Epithelial cell of esophagus (primary cell): ENCODE measurements at places on chromosomes 7 and 10.

DNA sequence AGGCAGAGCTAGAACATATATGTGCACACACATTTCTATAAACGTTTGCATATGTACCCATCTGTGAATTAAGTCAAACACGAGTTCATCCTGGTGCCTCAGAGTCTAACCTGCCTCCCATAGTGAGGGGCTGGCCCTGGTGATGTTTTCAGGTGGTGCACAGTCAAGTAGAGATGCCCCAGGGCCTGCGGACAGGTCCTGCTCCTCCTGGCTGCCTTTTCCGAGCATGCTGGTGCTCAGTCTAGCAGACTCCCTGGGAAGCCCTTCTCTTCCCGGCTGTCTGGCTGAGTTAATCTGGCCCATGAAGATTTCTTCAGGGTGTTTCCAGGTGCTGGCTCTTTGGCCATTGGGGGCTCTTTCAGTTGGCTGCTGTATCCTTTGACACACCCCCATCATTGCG lies 14.3 kb downstream of the ADCY1 start:
- no peak for DNase-seq

DNA sequence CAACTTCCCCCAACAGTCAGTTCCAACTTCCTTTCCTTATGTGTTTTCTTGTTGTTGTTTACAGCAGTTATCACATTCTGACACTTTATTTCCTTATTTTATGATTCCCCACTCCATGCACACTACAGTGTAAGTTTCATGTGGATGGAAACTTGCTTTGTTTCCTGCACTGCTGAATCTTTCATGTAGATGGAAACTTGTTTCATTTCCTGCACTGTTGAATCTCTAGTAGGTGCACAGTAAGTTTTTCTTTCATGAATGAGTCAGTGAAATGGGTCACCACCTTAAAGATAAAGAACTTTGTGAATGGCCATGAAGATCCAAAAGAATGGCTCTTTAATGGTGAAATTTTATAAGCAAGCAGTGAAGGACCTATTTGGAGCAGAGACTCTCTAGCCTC lies 61.4 kb downstream of the SHOC2 start:
- no peak for DNase-seq

- DNase-seq: no peak
Observed at GRCh38 chr7:44325201-44325671, at the start of gene CAMK2B. Gene CAMK2B, minus strand, starts transcription at chr7:44325594. Its CDS starts 173 bp downstream, at chr7:44325421.

- DNase-seq: no peak
Observed at GRCh38 chr10:82498976-82499375, 624.0 kb downstream of the NRG3 start.

GRCh38 chr10:44186150-44186549 lies 198.7 kb downstream of the CXCL12 start:
- DNase-seq: no peak

GRCh38 chr7:139613971-139614411 lies 90.5 kb downstream of the CLEC2L start:
- no peak for DNase-seq

DNA sequence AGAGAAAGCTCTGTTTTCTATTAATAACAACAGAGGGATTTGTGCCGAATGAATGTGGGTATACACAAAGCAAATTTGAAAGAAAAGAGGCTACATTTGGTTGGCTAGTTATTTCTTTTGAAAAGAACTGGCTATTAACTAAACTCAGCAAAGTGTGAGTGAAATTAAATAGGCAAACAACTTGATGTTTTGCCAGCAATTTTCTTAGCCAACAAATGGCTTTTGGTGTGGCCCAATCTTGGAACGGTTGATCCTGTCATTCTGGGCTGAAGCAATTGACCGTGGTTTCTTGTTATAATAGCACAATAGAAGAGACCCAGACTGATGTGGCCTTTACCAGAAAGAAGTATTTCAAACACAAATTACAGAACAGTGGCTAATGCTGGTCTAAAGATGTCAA lies 898.6 kb downstream of the KCNMA1 start:
- DNase-seq: no peak

- DNase-seq: no peak
Observed at GRCh38 chr7:110841840-110842545, 248.9 kb upstream of the LRRN3 start.

DNA sequence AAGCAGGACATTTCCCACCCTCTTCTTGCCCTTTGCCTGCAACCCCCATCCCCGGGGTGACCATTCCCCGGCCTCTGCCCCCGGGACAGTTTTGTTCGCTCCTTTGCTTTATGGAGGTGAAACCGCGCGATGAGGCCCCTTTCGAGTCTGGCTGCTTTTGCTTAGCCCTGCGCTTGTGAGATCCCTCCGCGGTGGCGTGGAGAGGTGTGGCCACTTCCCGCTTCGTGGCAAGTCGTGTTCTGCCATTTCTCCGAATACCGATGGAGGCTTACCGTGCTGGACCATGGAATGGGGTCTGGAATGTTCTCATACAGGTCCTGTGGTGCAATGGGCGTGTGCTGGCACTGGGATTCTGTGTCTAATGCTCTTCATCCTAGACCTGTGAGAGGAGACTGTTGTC lies 106.7 kb downstream of the LHPP start:
- DNase-seq: no peak

- DNase-seq: peak; percentile 14
Observed at GRCh38 chr10:43585046-43585445, 10.6 kb upstream of the ZNF239 start.

DNA sequence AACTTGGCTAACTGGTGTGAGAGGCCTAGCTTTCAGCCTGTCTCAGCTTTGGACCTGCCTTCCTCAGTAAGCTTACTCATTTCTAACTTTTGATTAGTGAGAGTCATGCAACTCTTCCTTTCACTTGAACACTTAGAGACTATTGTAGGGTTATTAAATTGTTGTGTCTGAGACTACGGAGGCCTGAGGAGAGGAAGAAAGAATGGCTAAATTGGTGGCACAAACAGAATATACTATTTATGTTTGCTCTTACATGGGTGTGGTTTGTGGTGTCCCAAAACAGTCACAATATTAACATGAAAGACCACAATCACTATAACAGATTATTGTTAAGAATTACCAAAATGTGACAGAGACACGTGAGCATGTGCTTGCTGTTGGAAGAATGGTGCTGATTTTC lies 82.1 kb downstream of the TRIM24 start:
- no peak for DNase-seq

GRCh38 chr7:98970016-98970615 lies 91.8 kb downstream of the TRRAP start:
- no peak for DNase-seq

- peak; percentile 25 for DNase-seq
Observed at GRCh38 chr10:123044391-123044790, 35.6 kb downstream of the ACADSB start.

- DNase-seq: no peak
Observed at GRCh38 chr7:6238309-6238925, 34.0 kb downstream of the CYTH3 start.

DNA sequence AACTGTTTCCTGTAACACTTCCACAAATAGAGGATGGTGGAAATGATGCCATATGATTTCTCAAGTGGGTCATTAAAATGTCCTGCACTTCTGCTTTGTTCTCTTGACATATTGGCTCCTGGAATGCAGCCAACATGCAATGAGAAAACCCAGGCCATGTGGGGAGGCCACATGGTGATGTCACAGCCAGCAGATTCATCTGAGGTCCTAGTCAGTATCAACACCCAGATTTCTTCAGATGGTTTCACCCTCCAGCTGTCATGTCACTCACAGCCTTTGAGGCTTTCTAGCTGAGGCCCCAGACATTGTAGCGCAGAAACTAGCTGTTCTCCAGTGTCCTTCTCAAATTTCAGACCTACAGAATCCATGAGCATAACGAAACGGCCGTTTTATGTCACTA lies 102.3 kb upstream of the NUPR2 start:
- no peak for DNase-seq

GRCh38 chr10:104247513-104248146 lies 7.1 kb upstream of the GSTO1 start:
- no peak for DNase-seq

- no peak for DNase-seq
Observed at GRCh38 chr10:4151466-4151865, 366.5 kb upstream of the KLF6 start.

DNA sequence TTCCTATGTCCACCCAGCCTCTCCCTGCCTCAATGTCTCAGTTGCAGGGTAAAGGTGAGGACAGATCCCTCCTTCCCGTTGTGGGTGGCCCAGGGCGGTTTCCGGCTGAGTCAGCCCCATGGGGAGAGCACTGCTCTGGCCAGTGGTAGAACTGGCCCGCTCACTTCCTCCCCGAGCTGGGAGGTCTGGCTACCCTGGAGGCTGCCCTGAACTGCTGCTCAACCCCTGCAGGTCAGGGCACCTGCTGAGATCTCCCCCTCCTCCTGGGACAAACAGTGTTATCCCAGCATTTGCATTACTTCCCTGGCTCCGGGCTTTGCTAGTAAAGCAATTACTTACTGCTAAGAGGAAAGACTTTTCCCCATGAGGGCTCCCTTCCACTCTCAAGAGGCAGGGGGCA lies 21.4 kb upstream of the IMPDH1 start:
- peak; percentile 47 for DNase-seq

- DNase-seq: no peak
Observed at GRCh38 chr10:73083221-73083620, 13.4 kb downstream of the P4HA1 start.

DNA sequence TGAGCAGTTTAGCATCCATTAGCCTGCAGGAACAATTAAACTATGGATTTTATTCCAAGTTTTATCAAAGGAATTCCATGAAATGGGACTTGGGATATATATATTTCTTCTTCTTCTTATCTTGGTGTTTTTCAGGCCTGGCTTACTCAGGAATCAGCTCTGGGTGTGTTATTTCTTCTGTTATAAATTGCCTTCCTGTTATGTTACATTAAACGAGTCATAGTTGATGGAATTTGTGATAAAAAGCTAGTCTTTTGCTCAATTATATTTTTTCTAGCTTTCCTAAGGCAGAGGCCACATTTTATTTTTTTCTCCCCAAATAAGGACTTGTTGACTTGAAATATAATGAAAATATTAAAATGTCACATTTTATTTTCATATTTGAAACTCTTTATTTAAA lies 141.3 kb downstream of the EPC1 start:
- no peak for DNase-seq

DNA sequence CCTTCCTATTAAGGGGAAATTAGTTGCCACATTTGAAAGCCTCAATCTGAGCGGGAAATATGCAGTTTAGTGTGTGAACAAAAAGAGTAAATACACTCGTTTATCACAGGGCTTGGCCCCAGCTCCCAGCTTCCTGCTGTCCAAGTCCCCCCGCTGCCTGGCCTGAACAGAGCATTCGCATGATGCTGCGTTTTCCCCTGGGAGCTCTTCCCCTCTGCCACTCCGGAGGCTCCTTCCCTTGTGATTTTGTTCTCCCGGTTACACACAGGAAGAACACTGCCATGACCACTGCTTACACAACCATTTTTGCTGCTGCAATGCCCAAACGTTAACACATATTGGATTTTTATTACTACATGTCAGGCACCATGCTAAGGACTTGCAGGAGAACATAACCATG lies 120.7 kb upstream of the ADARB2 start:
- no peak for DNase-seq

- peak; percentile 63 for DNase-seq
Observed at GRCh38 chr10:80289451-80290287, at the start of gene MAT1A. Gene MAT1A, minus strand, starts transcription at chr10:80289658. Its CDS starts 235 bp downstream, at chr10:80289423.

DNA sequence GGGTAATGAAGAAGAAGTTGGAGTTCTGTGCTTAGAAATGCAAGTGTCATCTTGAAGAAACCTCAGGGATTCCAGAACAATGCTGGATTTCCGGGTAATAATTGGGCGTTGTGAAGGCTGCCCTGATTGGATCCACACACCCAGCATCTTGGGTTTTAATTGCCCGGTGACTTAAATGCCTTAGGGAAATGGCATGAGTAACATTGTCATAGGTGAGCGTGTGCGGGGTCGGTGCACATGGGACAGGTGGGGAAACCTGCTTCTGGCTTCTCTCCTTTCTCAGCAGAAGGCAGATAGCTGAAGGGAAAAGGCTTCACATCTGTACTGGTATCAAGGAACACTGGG lies 15.2 kb upstream of the CAMK1D start:
- no peak for DNase-seq

DNA sequence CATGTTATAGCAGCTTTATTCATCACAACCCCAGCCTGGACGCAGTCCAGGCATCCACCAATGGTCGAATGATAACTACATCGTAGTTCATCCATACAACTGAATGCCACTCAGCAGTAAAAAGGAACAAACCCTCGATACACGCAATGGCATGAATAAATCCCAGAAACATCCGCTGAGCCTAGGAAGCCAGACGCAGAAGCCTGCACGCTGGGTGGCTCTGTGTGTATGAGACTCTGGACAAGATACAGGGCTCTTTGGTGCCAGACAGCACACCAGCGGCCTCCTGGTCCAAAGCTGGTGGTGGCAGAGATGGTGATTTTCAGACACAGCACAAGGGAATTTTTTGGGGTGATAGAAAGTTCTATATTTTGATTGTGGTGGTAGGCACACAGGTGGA lies 10.0 kb upstream of the CRYGN start:
- DNase-seq: no peak

DNA sequence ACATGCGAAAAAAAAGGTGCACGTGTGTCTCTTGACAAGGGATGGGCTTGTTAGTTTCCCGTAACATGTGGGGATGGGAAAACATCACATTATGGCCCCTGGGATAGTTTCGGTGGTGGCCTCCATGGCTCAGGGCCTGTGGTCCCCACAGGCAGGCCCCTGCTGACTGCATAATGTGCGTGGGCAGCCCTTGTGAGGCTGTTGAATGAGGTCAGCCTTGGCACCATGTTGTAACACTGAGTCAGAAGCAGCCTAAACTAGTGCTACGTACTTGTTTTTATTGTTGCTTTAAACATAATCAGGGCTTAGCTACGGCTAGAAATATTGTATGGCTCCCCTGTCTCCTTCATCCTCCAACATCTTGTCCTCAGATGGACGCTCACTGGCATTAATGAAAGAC lies 80.6 kb downstream of the BEND7 start:
- DNase-seq: peak; percentile 59

GRCh38 chr10:123417414-123417813 lies 248.7 kb upstream of the GPR26 start:
- DNase-seq: no peak

GRCh38 chr10:127525686-127526085 lies 23.4 kb upstream of the NPS start:
- DNase-seq: no peak

DNA sequence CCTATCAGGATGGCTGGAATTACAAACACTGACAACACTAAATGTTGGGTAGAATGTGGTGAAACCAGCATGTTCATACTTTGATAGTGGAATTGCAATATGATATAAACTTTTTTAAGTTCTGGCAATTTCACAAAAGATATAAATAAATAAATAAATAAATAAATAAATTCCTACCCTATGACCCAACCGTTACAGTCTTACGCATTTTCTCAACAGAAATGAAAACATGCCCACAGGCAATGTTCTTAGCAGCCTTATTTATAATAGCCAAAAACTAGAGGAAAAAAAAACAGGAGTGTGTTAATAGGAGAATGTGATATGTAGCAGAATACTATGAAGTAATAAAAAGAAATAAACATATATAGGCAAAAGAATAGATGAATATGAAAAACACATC lies 318.9 kb downstream of the IPMK start:
- peak; percentile 34 for DNase-seq

GRCh38 chr7:4406288-4407058 lies 275.6 kb upstream of the FOXK1 start:
- DNase-seq: peak; percentile 6

GRCh38 chr10:27820637-27821036 lies 75.0 kb upstream of the MKX start:
- DNase-seq: no peak

GRCh38 chr10:69367469-69367868 lies 49.2 kb downstream of the TACR2 start:
- no peak for DNase-seq
